Activated naive CD8-positive, alpha-beta T cell treated with anti-CD3 and anti-CD28 coated beads, Interleukin-2, amount 10 ng/mL, durations not matched to agents 7 days and 5 days (primary cell): ENCODE measurements at places on chromosomes 6 and 20. TPM values are rescaled to one million over a fixed set of nuclear protein-coding genes. Genes with fewer than 3 reads are reported as not detected.

Gene VARS2
- 38.0 TPM for total RNA-seq

Gene CYP24A1
- total RNA-seq: 0.58 TPM

Gene ZNF391
- total RNA-seq: 4.2 TPM

Gene NR2E1
- not detected for total RNA-seq

Gene KIAA0408
- 3.1 TPM for total RNA-seq

Gene HCK
- 0.79 TPM for total RNA-seq

Gene FILIP1
- total RNA-seq: not detected

Gene TENT5A
- 3.1 TPM for total RNA-seq

Gene SAMD10
- total RNA-seq: 18.8 TPM

Gene TDP2
- 48.9 TPM for total RNA-seq

DNA sequence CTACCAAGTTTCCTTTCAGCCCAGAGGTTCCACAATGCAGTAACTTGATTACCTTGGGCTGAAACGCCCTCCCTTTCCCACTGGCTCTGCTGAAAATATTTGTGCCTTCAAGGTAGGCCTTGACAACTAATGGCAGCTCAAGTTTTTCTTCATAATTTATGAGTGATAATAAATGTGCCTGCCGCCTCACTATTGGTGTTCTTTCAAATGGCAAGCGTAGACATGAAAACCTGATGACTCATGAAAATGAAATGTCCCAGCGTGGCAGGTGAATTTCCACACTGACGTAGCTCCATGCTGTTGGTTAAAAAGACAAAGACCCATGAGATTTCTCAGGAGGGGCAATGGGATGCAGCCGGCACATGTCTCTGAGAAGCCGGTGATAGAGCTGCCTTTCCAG, 107.2 kb upstream of the GGTLC1 start:
- peaks cover 5% of the 10 kb centered on the region for H3K27me3 ChIP-seq
- H3K4me1 ChIP-seq: peaks cover 8% of the 10 kb centered on the region
- no peaks in the 10 kb centered on the region for H3K36me3 ChIP-seq
- no peak overlapping the region for H3K27ac ChIP-seq
- no peak for DNase-seq
- H3K4me3 ChIP-seq: no peak overlapping the region

- H3K27me3 ChIP-seq: peaks cover 11% of the 10 kb centered on the region
- H3K27ac ChIP-seq: no peak overlapping the region
- no peak overlapping the region for H3K4me3 ChIP-seq
- no peaks in the 10 kb centered on the region for H3K4me1 ChIP-seq
- H3K36me3 ChIP-seq: no peaks in the 10 kb centered on the region
These were observed 28.5 kb upstream of the GFOD1 start for GRCh38 chr6:13515912-13516311.

- peaks cover 2% of the 10 kb centered on the region for H3K27me3 ChIP-seq
- no peak for DNase-seq
- H3K27ac ChIP-seq: no peak overlapping the region
- no peaks in the 10 kb centered on the region for H3K4me1 ChIP-seq
These were observed 79.8 kb downstream of the TBC1D7 start for GRCh38 chr6:13248584-13248985.

DNA sequence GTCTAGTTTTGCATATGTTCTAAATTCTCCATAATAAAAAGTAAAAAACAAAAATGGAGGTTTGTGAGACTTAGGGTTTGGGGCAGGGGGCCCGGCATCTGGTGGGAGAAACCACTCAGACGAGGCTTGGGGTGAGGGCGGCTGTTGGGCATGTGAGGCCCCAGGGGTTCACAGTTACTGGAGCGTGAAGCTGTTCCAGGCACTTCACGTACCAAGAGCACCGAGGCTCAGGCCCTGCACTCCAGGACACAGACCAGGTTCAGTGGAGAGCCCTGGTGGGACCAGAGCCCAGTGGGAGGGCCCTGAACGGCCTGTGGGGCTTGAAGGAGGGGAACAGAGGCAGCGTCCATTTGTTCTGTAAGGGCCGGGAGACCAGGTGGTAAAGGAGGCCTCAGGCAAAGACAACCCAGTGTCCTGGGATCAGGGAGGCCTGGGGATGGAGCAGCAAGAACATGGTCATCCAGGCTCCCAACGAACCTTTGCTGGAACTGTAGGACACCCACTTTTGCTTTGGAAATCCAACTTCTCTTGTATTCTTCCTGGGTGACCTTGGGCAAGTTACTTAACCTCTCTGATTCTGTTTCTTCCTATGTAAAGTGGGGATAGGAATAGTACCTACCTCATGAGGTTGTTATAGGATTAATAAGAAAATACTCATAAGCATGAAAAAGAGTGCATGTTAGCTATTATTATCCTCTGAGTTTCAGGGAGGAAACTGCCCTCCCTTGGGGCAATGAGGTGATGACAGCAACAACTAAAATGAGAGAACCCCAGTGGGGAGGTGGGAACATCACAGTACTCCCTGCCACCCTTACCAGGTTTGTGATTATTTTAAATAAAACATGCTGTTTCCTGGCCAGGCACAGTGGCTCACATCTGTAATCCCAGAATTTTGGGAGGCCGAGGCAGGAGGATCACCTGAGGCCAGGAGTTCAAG, 1.1 kb upstream of the FGD2 start:
- H3K4me1 ChIP-seq: peaks cover 23% of the 10 kb centered on the region
- DNase-seq: no peak
- no peaks in the 10 kb centered on the region for H3K27me3 ChIP-seq

- H3K27me3 ChIP-seq: peaks cover 5% of the 10 kb centered on the region
- H3K4me1 ChIP-seq: no peaks in the 10 kb centered on the region
- DNase-seq: no peak
- H3K27ac ChIP-seq: no peak overlapping the region
- H3K36me3 ChIP-seq: no peaks in the 10 kb centered on the region
- H3K4me3 ChIP-seq: no peak overlapping the region
These were observed 81.8 kb downstream of the PHACTR1 start for GRCh38 chr6:12798326-12798725.

DNA sequence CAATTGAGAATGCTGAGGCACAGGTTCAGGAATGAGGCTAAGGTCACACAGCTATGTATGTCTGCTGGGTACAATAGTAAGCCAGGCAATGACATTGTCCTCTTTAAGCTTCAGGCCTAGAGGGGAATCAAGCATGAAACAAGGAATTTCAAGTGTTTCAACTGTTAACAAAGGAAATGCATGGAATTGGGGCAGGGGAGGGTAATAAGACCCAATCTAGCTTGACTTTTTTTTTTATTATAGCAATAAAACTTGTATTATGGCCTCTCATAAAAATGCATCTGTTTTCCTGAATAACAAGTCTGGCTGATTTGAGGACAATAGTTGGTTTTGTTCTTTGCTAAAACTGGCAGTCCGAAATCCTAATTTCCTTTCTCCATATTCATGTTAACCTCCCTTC, 336.7 kb downstream of the CBLN4 start:
- no peaks in the 10 kb centered on the region for H3K27me3 ChIP-seq
- no peak overlapping the region for H3K4me3 ChIP-seq
- no peaks in the 10 kb centered on the region for H3K36me3 ChIP-seq
- no peak overlapping the region for H3K27ac ChIP-seq

DNA sequence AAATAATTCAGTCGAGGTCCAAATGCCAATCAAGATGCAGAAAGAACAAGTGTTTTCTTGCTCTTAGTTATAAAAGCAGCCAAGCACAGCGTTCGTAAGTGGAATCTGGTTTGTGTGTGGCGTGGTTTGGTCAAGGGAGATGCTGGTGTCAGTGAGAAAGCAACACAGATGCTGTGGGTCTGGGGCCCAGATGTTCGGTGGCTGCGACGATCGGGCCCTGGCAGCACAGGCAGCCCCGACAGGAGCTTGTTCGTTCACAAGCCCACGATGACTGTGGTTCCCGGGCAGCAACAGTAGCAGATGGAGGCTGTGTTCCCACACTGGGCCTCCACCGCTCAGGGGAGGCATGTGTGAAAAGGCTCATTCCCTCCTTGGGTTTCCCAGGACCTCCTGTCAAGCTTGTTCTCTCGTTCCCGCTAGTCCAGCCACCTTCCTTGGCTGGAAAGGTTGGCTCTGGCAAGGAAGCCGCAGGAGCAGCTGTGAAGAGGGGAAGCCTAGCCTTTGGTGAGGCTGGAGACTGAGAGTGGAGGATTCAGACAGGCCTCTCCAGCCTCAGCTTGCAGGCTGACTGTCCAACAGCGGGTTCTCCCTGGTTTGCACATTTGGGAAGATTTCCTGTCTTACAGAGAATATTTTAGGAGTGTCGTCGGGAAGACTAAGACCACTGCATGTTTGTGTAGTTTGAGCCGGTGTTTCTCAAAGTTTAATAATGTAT, 304.7 kb downstream of the QKI start:
- no peak overlapping the region for H3K4me3 ChIP-seq
- H3K36me3 ChIP-seq: no peaks in the 10 kb centered on the region
- H3K4me1 ChIP-seq: no peaks in the 10 kb centered on the region
- no peaks in the 10 kb centered on the region for H3K27me3 ChIP-seq

- H3K4me1 ChIP-seq: no peaks in the 10 kb centered on the region
- no peak overlapping the region for H3K4me3 ChIP-seq
- H3K27me3 ChIP-seq: peaks cover 11% of the 10 kb centered on the region
- no peak for DNase-seq
- H3K36me3 ChIP-seq: no peaks in the 10 kb centered on the region
These were observed 73.5 kb upstream of the NFATC2 start for GRCh38 chr20:51616060-51616459.

DNA sequence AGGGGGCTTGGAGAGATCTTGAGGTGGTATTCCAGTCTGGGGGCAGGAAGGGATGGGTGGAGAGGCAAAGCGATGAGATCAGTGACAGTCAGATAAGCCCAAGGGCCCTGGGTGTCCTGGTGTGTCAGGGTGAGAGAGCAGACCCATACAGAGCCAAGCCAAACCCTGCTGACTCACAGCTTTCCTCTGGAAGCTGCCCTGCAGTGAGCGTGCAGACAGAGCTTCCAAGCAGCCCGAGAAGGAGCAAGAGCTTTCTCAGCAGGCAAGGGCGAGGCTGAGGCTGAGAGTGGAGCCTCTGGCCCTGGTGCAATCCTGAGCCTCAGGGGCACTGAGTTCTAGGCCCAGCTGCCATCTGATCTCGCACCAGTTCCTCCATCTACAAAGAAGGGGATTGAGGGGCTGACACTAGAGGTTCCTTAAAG, 91.1 kb upstream of the HIVEP1 start:
- no peaks in the 10 kb centered on the region for H3K27me3 ChIP-seq
- no peak overlapping the region for H3K4me3 ChIP-seq
- no peak for DNase-seq
- H3K4me1 ChIP-seq: no peaks in the 10 kb centered on the region
- H3K27ac ChIP-seq: no peak overlapping the region

- no peak overlapping the region for H3K4me3 ChIP-seq
- no peak for DNase-seq
- H3K4me1 ChIP-seq: peaks cover 4% of the 10 kb centered on the region
- H3K27me3 ChIP-seq: peaks cover 5% of the 10 kb centered on the region
- no peaks in the 10 kb centered on the region for H3K36me3 ChIP-seq
These were observed 167.3 kb downstream of the TAF4 start for GRCh38 chr20:61898405-61898804.

DNA sequence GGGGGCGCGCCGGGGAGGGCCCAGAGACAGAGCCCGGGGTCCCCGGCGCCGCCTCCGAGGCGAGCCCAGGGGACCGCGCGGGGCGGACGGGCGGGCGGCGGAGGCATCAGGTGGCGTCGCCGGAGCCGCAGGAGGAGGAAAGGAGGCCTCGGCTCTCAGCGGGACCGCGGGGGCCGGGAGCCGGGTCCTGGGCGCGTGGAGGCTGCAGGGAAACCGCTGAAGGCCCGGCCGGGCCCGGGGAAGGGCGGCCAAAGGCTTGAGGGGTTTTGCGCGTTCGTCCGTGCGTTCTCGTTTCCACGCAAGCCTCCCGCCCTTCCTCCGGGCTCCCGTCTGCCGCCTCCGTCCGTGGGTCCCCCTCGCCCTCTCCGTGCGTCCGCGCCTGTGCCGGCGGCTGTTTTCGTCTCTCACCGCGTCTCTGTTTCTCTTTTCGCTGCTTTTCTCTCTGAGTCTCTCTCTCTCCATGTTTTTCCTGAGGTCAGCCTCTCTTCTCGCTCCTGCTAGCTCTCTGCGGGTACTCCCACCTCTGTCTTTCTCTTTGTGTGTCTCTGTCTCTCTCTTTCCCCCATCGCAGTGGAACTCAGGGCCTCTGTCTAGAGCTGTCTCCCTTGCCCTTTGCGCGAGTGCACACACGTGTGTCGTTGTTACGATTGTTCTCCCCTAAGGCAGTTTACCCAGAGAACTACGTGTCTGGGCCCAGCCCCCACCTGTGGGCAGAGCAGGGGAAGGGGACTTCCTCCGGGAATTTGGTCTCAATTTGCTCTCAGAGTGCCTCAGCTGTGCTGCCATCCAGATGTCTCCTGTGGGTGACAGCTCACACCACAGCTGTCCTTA, 2.1 kb downstream of the IRF4 start:
- peaks cover 31% of the 10 kb centered on the region for H3K36me3 ChIP-seq
- peaks cover 57% of the 10 kb centered on the region for H3K4me1 ChIP-seq
- H3K27me3 ChIP-seq: no peaks in the 10 kb centered on the region
- peak overlapping the region; percentile 98 for H3K4me3 ChIP-seq

DNA sequence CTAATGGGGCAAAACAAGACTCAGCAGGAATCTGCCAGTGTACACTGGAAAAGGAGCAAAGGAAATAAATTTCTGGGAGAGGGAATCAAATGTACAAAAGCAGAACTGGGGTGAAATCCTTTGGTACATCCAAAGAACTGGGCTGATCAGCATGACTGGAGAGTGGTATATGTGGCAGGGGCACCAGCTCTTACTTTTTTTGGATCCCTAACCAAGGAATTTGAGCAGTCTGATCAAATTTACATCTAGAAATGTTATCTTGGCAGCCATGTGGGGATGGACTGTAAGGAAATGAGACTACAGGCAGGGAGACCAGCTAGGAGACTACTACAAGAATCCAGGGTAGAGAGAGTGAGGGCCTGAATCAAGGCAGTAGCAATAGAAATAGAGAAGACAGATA, 1.2 kb upstream of the ZSCAN31 start:
- peaks cover 12% of the 10 kb centered on the region for H3K36me3 ChIP-seq
- no peaks in the 10 kb centered on the region for H3K27me3 ChIP-seq
- H3K4me3 ChIP-seq: no peak overlapping the region
- no peak for DNase-seq

DNA sequence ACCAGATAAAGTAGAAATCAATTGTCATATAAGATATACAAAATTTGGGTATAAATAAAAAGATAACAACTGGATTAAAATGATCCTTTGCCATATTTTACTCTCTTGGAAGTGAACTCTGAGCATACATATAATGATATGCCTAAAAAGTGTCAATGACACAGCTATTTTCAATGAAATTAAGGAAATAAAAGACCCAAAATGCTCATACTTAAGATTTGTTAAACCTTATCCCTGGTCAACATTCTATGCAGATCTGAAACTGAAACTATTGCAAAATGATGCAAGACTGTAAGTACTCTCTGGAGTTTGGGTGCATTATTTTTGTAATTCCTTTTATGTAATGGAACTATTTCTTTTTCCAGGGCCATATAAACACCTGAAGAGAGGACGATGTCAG, 119.0 kb upstream of the SGK1 start:
- H3K4me3 ChIP-seq: peak overlapping the region; percentile 58
- DNase-seq: no peak
- H3K36me3 ChIP-seq: peaks cover 2% of the 10 kb centered on the region
- peaks cover 19% of the 10 kb centered on the region for H3K4me1 ChIP-seq

- H3K27ac ChIP-seq: no peak overlapping the region
- H3K27me3 ChIP-seq: peaks cover 10% of the 10 kb centered on the region
- no peaks in the 10 kb centered on the region for H3K4me1 ChIP-seq
- DNase-seq: no peak
- no peaks in the 10 kb centered on the region for H3K36me3 ChIP-seq
- no peak overlapping the region for H3K4me3 ChIP-seq
These were observed 35.5 kb upstream of the TMX4 start for GRCh38 chr20:8055096-8055495.
